ENCODE measurements at places on chromosomes 6 and 20.

DNA sequence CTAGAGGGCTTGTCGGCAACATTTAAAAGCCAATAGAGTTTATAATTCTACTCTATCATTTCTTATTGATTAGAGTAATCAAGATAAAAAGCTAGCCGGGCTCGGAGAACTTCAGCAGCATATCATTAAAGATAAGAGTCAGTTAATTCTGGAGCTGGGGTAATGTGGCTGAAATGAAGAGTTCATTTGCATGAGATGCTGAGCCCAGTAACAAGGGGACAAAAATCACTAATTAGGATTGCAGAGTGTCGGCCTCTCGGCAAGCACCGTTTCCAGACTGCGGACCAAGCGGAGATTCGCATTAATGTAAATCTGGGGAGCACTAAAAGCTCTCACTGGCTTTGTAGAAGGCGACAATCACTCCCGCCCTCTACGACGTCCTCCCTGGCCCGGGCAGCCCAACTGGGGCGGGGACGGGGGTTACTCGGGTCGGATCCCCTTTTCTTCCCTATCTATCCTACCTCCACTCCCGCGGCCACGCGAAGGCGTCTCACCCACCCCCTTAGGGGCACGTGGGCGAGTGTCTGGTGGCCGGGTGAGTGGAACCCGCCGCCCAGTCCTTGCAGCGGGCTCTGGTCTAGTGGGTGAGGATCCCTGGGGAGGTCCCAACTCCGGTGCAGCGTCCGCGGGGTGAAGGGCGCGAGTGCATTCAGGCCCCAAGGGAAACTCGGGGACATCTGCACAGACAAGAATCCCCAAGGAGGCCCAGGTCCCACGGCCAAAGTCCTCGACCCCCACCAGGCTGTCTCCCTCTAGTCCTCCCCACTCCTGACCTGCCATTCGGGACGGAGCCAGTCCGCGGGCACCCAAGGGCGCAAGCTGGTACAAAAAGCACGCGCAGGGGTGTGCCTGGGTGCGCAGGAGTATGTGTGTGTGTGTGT lies 42.2 kb upstream of the OSTM1 start:
- DNase-seq = no peak

- no peak for DNase-seq
Measured at GRCh38 chr6:138719744-138720143, 53.8 kb upstream of the CCDC28A start.

DNA sequence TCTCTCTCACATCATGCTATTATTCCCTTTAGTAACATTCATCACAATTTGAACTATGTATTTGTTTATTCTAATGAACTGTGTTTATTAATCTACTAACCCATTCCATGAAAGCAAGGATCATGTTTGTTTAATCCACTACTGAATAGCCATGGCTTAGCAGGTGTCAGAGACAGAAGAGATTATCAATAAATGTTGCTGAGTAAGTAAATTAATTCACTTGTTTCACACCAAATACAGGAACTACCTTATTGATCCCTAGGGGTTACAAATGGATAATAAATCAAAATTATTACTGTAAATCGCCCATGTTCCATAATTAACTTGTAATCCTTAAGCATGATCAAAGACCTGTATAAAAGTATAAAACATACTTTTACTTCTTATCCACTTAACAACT lies 76.6 kb downstream of the PHIP start:
- DNase-seq = no peak

- DNase-seq = peak; percentile 61
Measured at GRCh38 chr6:149925974-149926777, 3.3 kb upstream of the RAET1G start.

- DNase-seq = no peak
Measured at GRCh38 chr6:16059496-16059895, 69.4 kb upstream of the MYLIP start.

DNA sequence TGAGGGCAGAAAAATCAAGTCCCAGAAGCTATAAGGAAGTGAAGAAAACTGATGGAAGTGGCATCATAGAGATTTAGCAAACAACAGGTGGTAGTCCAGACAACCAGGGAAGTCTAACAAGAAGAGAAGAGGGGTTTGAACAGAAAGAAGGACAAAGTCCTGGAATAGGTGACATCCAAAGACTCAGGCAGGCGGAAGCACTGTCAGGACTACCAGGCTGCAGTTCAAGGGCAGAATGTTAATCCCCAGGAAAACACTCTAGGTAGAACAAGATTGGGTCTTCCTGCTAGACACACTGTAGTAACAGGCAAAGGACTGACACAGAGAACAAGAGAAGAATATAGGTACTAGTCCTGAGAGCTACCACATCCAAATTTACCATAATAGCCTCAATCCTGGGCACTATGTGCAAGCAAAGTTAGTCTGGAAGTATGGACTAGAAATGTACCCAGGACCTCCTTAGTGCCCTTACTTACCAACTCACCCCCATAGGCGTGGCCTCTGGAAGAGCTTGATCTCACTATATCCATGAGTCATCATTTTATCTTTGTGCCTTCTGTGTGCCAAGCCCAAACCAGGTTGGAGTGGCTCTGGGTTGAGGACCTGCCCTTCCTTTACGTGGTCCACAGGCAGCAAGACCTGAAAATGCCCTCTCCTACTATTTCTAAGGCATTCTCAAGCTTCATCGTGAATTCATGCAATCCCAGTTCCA lies 2.2 kb upstream of the EPB41L2 start:
- DNase-seq = no peak

GRCh38 chr6:117501722-117502121 lies 19.2 kb downstream of the DCBLD1 start:
- DNase-seq = no peak

DNA sequence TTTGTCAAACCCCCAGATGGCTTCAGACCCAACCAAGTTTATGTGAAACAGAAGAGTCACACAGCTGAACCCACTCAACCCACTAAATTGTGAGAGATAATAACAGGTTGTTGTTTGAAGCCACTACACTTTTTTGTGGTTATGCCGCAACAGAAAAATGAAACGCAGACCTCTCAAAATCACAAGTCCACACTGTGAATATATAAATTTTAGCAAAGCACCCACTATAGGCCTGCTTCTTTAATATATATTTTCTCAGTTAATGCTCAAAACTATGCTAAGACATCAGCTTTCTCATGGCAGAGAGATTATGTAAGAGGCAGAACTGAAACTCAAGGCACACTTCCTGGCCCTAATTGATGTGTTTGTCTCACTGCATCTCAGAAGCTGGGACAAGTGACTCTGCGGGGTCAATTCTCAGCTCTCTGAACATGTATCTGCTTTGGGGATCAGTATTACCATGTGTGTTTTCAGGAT lies 27.7 kb downstream of the MAP3K5 start:
- DNase-seq = no peak

GRCh38 chr6:139994998-139995397 lies 620.5 kb upstream of the CITED2 start:
- DNase-seq = no peak

DNA sequence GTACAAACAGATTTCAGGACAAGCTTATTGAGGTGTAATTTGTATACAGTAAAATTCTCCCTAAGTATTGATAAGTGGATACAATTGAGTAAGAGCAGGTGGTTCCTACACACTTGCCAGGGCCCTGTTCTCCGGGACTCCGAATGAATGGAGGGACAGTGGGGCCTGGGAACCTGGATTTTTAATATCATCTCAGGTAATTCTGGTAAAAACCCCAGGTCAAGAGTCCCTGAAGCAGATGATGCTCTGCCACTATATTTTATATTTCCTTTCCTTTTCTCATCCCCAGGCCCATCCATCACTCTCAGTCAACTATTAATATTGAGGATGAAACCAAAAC lies 104.9 kb downstream of the FYN start:
- DNase-seq = no peak

GRCh38 chr6:108777536-108777935 lies 70.7 kb upstream of the ARMC2 start:
- no peak for DNase-seq

DNA sequence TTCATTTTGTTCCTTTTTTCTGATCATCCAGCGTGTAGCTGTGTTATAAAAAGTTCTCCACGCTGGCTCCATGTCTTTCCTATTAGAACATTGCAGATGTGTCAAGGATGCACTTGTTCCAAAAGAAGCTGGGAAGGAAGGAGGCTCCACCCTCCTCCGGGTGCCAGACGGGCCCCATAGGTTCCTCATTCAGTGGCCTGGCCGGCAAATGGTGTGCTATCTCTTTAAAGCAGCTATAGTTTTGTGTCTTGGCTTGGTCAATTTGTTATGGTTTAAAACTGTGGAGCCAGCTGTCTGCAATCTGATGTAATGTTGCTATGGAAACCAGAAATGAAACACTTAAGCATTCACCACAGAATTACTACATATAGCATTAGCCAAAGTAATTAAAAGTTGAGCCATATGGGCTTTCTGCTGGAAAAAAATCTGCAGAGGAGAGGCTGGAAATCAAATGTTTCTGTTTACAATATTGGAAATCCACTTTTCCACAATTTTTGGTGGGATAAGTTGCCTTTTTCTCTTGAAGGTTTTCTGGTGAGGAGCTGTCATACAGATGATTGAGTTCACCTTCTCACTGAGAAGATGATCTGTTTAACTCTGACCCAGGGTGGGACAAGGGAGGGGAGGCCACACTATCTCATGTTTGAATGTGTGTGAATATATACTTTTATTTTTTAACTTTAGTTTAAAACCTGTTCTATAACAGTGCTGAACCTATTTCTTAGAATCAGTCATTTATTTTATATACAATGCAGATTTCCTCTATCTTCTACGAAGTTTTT lies 167.4 kb downstream of the SASH1 start:
- no peak for DNase-seq

DNA sequence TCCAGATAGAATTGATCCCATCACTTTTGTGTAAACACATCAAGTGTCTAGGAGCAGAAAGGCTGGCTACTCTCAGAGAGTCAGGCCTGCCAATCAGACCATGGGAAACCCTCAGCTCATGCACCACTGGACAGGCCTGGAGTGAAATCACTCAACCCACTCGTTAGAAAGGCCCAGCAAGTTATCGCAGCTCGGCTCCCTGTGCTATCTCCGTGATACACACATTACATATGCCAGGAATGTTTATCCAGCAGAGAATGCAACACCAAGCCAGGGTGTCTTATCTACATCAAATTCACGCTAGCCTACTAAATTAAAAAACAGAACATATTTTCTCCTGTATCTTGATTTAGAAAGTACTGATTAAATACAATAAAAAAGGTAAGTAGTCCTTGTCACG lies 232.4 kb upstream of the FOXQ1 start:
- no peak for DNase-seq

- no peak for DNase-seq
Measured at GRCh38 chr6:110566346-110567125, 90.1 kb upstream of the SLC22A16 start.

- no peak for DNase-seq
Measured at GRCh38 chr6:49255335-49255734, 207.7 kb downstream of the MMUT start.

DNA sequence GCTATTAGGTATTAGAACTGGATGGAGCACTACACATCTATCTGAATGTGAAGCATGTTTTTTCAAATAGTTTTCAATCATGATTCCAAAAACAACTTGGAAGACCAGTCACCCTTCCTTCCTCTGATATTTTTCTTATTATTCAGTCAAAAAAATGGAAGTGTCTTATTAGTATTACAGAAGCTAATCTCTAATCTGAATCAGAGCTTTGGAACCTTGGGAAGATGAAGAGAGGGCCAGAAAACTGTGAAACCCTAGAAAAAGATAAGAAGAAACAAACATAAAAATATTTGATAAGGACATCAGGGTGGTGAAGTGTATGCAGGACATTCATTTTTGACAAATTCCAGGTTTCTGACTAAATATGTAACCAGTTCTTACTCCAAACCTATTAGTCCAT lies 166.3 kb upstream of the PRSS16 start:
- no peak for DNase-seq

DNA sequence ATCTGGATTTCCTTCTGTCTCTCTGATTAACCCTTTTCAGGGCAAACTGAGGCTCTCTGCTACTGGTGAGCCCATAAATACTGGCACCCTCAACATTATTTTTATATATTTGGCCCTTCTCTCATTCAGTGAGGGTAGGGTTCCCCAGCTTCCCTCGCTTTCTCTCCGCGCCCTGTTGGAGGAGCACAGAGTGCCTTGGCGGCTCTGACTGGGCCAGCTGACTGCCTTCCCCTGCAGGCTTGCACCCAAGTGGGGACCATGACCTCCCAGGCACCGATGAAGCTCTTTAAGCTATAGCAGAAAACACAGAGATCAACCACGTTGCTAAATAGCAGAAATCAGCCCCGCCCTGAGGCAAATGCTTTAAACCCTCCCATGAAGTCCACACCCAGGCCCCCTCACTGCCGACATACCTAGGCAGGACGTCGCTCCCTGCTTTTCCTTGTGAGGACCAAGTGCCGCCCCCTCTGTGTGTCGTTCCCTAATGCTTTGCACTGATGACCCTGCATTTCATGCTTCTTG lies 105.0 kb downstream of the HUS1B start:
- no peak for DNase-seq

- no peak for DNase-seq
Measured at GRCh38 chr6:87941556-87942358, 105.9 kb upstream of the SPACA1 start.

DNA sequence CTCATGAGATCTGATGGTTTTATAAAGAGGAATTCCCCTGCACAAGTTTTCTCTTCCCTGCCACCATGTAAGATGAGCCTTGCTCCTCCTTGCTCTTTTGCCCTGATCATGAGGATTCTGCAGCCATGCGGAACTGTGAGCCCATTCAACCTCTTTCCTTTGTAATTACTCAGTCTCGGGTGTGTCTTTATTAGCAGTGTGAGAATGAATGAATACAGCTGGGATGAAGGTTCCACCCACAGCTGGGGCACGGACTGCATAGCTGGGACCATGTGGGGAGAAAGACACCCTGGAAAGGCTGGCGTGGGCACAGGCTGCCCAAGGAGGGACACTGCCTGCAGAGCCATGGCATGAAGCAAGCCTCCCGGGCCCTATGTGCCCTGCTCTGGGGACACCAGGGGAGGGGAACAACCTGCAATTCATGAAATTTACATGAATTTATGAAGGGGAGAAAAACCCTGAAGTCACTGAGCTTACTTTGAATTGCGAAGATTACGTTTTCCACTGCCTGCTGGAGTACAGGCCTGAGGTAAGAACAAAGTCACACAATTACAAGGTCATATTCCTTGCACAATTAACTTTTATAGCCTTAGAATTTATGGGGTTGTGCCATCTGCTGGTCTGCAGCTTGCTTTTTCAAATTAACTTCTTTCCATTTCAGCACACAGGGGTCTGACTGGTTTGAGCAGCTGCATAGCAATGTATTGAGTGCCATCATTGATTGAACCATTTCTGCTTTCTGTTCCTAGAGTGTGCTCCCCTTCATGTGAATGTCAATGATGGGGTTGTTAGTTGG lies 46.2 kb downstream of the SLC22A1 start:
- no peak for DNase-seq
